ENCODE measurements at places on chromosomes 6 and 20.

GRCh38 chr20:62675156-62675876 is 33.0 kb downstream of the SLCO4A1 start:
- no peak for DNase-seq

DNA sequence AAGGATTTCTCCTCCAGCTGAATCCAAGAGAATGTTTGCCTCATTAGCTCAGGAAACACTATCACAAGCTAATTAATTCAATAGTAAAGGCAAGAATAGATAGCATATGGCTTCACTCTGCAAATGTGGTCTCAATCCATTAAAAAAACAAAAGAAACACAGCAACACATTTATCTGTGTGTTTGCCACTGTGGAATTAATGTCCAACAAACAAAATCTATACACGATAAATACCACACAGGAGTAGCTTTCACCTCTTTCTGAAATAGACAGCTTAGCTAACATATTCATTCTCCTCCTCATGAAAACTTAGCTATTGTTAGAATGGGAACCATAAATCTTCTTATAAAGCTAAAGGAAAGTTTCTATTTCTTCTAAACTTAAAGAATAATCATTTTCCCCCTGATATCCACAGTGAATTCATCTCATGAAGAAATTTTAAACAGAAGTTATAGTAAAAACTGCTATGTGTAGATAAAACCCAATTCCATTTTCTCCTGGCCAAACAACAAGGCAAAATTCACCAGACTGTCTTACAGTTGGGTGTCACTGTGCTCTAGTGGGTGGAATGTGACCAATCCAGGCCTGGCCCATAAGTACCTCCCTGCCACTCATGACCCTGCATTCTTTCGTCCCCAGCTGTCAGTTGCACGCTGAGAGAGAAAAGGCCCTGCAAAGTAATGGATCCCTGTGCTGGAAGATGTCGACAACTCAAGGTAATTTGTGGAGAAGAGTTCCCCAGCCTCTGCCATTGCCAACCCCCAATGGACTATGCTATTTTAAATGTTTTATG is 92.9 kb upstream of the NRSN1 start:
- DNase-seq: no peak

DNA sequence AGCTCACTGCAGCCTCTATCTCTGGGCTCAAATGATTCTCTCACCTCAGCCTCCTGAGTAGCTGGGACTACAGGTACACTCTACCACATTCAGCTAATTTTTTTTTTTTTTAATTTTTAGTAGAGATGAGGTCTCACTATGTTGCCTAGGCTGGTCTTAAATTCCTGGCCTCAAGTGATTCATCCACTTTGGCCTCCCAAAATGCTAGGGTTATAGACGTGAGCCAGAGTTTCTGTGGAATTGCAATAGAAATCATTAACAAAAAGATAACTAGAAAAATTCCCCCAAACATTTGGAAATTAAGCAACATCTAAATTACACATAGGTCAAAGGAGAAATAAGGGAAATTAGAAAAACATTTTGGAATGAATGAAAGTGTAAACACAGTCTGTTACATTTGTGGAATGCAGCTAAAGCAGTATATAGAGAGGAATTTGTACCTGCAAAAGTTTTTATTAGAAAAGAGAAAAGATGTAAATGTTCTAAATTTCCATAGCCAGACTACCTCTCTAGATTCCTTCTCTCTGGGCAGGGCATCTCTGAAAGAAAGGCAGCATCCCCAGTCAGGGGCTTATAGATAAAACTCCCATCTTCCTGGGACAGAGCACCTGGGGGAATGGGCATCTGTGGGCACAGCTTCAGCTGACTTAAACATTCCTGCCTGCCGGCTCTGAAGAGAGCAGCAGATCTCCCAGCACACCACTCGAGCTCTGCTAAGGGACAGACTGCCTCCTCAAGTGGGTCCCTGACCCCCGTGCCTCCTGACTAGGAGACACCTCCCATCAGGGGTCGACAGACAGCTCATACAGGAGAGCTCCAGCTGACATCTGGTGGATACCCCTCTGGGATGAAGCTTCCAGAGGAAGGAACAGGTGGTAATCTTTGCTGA is 51.3 kb downstream of the ATRN start:
- DNase-seq: no peak

- no peak for DNase-seq
These were observed 8.4 kb upstream of the SLC2A10 start for GRCh38 chr20:46701057-46701456.

GRCh38 chr6:131017962-131018361 is 45.1 kb downstream of the EPB41L2 start:
- no peak for DNase-seq

DNA sequence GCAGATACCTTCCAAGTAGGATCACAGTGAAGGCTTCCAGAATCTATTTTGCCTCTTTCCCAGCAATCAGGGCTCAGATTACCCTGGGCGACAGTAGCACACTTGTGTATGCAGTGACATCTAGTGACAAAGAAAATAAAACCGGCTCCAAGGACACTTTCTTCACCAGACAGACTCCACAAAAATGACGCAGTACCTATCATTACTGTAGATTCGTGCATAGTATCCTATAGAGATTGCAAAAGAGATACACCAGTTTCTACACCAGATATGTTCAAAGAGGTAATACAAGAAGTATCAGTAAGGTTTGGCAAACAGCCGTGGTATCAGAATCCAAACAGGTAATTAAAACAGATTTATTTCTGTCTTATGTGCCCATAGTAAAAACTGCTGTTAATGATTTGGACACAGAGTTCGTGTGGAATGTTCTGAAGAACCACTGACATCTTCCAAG is 600.4 kb upstream of the JAG1 start:
- DNase-seq: peak; percentile 8

GRCh38 chr6:43260791-43261190 is 17.5 kb downstream of the TTBK1 start:
- DNase-seq: no peak

GRCh38 chr20:21166801-21167200 is 40.9 kb downstream of the KIZ start:
- no peak for DNase-seq

DNA sequence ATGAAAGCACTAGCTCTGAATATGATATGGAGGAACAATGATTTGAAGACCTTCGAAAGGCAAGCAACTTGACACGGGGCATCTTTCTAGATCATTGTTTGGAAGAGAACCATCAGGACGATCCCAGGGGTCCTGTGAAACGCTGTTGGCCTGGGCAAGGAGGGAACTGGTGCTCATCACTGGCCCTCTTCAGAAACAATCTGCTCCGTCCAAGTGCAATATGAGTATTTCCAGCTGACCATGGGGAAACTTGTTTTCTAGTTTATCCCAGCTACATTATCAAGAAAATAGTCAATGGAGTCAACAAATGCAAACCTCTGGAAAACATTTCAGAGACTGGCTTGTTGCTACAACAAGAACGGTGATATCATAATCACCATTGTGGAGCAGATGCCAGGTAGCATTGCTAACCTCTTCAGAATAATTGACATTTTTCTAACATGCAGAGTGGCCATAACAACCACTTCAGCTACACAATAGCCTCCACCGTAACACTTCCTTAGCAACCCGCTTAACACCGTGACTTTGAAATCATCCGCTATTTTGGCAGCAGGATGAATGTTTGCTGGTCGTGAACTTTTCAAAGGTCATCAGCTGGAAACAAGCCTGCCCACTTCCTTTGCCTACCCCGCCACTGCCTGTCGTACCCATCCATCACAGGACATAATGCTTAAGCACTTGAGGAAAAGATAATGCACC is 112.0 kb upstream of the PDE10A start:
- DNase-seq: no peak

GRCh38 chr6:39268171-39268570 is 38.9 kb upstream of the KCNK5 start:
- no peak for DNase-seq

DNA sequence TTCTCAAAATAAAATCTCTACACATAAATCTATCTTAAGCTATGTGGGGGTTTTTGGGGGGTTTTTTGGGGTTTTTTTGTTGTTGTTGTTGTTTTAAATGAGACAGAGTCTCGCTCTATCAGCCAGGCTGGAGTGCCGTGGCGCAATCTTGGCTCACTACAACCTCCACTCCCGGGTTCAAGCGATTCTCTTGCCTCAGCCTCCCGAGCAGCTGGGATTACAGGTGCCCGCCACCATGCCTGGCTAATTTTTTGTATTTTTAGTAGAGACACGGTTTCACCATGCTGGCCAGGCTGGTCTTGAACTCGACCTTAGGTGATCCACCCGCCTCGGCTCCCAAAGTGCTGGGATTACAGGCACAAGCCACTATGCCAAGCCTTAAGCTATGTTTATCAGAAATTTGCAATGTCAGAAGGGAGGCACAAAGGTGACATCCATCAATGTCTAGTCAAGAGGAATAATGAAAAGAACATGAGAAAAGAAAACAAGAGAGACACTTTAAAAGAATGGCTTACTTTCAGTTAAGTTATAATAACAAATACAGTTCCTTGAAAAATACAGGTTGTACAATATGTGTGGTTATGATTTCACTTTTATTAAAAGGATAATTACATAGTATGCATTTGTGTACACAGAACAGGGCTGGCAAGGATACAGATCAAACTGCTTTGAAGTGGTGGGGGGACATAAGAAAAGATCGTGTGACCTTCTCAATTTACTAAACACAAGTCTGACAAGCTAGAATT is 28.6 kb downstream of the SLC23A2 start:
- DNase-seq: no peak

DNA sequence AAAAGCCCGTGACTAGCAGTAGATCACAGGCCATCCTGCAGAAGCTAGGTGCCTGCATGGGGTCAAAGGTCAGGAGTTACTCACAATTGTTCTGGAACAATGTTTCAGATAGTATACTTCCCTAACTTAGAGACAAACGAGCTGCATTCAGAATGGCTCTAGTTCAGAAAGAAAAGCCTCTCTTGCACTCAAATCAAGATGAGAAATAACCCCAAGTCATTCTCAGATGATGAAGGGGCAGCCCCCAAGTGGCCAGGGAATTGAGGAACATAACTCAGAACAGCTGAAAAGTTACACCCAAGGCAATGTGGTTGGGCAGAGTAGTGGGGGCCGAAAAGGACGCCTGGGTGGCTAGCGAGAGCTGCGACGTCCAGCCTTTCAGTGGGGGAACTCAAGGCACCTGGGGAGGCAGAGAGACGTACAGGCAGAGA is 27.8 kb downstream of the FYN start:
- no peak for DNase-seq

DNA sequence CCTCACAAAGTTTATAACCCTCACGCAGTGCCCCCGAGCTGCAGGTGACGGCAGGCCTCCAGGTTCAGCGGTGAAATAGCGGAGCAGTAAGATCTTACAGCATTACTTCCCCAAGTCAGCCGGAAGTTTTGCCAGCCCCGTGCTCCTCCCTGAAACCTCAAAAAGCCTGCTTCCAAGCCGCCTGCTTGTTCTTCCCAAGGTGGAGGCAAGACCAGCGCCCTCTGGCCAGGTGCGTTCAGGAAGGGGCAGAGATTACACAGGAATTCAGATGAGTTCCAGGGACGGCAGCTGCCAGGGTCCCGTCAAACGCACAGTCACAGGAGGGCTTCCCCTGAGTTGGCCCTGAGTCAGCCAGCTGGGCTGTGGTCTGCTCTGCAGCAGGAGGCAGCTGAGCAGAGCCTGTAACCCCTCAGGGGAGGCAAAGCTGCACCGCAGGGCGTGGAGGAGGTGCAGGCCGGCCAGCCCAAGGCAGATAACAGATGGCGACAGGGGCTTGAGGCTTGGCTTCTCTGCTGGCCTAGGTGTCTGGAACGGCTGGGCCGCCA is 124.1 kb upstream of the RPS6KA2 start:
- DNase-seq: no peak

DNA sequence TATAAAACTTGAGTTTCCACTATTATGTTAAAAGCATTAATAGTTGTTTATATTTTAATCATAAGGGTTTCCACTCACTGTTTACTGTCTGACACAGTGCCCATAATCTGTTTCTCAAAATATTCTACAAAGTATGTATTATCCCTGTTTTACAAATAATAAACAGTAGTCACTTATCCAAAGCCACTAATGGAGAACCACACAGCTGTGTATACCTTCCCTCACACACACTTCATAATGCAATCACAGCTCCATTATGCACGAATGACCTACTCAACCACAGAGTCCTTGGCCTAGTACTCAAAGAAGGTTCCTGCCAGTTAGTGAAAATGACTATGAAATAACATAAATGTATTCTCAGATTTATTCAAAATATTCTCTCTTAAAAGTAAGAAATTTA is 103.1 kb downstream of the EPB41L2 start:
- no peak for DNase-seq

DNA sequence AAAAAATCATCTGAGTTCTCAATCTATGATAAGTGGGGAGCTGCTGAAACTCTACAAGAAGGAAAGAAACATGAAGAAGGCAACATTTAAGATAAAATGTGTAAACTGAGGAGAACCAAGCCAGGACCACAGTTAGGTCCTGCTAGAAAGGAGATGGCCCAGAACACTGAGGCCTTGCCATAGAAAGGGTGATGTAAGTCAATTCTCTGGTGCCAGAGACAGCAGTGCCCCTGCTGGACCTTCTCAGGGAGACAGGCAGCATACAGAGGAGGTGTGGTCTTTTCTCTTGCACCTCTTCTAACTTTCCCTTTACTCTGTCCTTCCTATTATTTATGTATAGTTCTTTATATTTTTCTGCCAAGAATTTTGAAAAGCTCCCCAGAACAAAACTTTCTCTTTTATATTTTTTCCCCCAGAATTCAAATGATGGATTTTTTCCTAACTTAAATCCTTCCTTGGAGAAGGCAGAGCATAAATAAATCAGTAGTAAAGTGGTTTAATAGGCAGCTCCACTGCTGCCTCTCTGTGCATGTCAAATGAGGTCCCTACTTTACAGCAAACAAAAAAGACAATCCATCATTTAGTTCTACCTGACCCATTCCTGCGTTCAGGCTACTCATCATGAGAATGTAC is 9.0 kb downstream of the UQCC2 start:
- no peak for DNase-seq

- DNase-seq: no peak
These were observed 292.1 kb downstream of the CDKAL1 start for GRCh38 chr6:20826378-20826777.

DNA sequence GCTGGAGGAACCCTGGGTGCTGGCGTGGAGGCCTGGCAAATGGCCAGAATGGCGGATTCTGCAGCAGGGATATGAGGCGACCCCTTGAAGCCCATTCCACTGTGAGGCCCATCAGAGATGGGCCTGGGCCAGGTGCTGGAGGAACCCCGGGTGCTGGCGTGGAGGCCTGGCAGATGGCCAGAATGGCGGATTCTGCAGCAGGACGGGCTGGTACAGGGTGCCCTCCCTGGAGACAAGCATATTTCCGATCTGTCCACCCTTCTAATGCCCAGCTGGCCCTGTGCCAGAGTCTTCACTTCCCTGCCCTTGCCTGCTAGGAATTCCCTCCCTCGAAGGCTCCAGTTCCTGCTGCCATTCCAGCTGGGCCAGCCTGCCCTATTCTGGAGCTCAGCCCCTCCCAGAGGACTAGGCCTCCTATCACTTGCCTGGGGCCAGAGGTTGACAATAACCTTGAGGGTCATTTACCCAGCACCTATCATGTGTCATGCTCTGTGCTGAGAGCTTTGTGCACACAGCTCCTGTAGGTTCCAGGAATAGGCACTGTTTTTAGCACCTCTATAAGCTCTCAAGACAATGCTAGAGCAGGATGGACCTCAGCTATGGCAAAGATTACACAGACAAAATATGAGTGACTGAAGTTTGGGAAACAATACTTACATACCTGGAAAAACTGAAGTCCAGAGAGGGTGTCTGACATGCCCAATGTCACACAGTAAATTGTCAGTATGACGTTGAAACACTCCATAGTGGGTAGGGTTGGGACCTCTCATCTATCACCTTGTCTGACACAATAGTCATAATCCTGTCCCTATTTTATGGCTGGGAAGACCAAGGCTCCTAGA is 21.4 kb downstream of the SUN5 start:
- no peak for DNase-seq

Measured in left colon (tissue), 2 donors.